ENCODE measurements at places on chromosomes 2 and 18.

DNA sequence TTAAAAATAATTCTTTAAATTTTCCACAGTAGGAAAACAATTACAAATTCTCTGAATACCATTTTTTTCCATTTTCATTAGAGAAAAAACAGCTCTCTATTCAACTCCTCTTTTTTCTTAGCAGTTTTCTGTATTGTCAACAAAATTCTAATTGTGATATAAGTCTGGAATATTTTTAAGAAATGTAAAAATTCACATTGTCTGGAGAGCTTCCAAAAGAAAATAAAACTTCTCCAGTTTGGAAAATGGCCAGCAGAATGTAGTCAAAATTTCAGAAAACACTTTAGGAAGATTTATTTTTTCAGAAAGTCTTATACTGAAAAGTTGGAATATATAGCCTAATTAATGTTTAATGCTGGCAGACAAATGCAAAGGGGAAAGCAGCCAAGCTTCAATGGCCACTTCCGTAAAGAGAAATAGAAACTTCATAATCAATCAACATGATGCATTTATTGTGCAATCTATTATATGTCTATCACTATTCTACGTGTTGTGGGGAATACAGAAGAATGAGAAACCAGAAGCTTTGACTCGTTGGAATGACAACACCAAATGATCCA, 733.2 kb upstream of the PKDCC start:
- no peak for DNase-seq

DNA sequence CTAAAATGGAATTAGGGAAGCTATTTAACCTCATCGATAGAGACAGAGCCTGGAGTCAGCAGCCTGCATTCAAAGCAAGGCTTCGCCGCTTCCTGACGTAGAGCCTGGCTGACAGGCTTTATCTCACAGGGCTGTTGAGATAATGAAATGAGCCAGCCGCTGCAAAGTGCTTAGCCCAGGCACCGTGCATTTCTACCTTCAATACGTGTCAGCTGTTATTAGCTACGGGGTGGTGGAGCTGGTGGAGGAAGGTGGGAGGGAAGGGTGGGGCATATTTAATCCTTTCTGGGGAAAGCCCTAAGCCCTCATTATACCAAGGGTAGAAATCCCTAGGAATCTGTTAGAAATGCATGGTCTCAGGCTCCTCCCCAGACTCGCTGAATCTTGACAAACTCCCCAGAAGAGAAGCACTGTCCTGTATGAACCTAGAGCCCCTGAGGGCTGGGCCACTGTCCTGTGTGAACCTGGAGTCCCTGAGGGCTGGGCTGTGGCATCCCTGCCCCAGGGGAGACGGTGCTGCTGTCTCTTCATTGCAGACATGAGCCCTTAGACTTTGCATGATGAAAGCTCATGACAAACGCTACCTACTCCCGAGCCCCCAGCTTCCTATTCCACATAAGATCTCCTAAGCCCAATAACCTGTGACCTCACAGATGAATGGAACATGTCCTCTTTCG, 72.4 kb downstream of the ALPK2 start:
- peak; percentile 76 for DNase-seq

DNA sequence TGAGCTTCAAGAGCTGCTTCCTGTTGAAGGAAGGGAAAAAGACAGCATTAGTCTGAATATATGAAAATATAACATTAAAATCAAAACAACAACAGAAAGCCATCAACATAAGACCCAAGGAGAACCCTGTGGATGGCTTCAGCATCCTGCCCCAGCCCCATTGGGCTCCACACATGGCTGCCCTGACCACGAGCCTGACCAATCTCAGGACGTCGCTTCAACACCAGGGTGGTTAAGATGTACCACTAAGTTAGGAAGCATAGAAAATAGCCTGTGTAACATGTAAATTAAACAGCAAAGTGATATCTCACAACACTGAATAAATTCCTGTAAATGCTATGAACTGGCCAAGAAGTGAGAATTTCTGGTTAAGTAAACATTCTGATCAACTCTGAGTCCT, 77.2 kb upstream of the CD226 start:
- DNase-seq, result no peak

DNA sequence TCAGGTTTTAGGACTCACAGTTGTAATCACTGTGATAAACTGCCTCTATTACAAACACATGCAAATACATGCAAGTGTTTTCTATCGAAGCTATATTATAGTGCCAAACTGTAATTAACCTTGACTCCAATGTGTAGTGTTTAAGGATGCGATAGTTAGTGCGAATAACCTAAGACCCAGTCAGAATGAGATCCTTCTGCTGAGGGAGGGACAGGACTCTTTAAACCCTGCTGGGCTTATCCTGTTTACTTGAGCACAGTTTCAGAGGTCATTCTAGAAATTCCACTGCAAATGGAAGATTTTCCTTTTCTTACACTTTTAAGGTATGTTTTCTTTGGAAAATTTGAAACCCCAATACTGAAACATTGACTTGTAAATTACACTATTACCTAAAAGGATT, 68.2 kb downstream of the CALCRL start:
- DNase-seq, result no peak

DNA sequence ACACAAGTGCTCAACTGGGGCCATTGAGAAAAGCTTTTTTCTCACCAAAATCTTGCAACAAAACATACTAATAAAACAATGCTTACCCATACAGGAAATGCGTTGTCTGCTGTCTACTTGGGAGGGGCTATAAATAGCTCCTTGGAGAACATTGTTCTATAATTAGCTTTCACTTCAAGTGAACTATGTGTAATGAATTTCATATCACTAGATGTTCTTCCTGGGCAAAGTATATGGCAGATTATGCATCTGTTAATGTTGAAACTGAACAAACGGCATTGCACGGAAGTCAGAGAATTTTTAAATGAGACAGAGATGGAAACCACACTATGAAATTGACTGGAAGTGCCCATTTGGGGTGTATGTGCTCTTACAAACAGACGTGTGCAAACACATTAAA, 6.4 kb upstream of the NPAS2 start:
- peak; percentile 13 for DNase-seq

DNA sequence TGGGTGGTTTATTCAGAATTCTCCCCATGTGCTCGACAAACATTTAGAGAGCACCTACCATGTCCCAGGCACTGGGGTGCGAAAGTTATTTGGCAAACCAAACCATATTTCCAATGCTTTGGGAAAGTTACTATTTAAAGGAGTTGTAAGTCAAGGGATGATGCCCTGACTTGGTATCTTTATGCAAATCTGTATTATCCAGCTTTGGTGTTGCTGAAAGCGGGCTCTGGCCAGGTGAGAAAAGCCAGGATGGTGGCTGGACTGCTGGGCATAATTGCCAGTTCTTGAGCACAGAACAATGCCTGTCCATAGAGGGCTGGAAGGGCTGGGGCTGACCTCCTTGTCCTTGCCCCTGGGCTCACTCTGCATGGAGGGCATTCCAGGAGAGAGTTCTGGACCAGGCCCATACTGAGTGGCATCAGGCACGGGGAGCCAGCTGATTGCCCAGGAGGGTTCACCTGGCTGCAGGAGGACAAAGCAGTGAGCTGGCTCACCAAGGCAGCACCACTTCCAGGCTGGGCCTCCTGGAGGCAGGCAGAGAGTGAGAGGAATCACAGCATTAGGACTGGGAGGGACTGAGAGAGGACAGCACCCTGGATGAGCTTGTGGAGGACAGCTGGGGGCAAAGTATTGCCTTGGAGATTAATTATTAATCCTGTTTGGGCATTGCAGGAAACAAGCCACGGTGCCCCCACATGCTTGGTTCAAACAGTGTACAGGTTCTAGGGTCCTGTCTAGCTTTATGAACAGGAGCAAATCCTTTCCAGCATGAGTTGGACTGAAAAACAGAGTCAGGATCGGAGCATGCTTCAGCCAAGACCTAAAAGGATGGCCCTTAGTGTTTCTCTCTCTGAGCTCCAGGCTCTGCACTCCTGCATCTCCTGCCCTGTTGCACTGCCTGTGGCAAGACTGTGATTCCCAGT, 7.1 kb downstream of the KHK start:
- no peak for DNase-seq

GRCh38 chr2:165440367-165440766, 29.1 kb upstream of the CSRNP3 start:
- peak; percentile 81 for DNase-seq

GRCh38 chr2:98568161-98568956, 40.0 kb downstream of the COA5 start:
- DNase-seq, result no peak

DNA sequence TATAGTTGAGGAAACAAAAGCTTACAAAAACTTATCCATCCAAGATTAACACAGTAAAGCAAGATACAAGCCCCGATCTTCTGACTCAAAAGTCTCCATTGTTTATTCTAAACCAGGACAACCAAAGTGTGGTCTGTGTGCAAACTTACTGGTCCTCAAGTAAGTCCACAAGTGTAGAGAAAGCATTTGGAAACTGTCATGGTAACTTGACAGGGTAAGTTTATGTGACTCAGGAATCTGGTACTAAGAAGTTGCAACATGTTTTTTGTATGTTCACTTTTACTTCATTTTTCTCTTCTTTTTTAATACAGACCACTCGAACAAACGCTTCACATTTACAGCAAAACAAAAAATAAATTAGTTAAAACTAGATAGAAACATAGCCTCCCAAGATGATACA, 9.4 kb downstream of the MBD2 start:
- peak; percentile 60 for DNase-seq

DNA sequence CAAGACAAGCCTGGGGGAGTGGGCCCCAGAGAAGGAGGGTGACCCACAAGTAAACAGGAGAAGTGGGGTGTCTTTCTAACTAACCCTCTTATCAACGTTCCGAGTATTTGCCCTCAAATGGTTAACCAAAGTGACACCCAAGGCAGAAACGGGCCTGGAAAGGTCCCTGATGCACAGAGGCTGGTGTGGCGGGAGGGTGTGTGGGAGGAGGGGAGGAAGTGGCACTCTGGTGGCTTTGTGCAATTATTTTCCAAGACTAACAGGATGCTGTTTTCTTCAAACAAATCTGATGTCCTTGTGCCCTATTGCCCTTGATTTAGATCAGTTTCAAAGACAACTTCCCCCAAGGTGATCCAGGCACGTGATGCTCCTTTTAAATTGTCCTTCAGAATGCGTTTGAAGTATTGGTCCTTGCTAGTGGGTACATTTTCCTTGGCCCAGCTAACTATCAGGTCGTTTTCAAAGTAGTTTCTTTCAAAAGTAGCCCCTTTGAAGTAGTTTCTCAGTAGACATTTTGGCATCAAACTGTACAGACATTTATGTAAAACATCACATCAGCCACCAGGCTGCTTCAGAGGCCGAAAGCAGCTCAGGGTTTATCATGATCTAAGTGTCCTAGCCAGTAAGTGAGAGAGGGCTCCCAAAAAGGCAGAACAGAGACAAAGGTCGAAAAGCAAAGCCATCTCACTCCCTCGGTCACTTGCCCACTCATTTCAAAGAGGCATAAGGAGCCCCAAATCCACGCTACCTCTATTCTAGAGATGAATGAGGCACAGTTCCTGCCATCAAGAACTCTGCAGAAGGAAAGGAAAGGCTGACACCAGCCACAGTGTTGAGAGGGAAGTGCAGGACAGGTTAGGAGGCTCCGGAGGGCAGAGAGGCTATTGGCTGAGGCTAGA, 371.1 kb upstream of the ID2 start:
- DNase-seq, result no peak

GRCh38 chr2:62895632-62896009, 155.0 kb upstream of the OTX1 start:
- DNase-seq, result no peak

- DNase-seq, result no peak
These were observed 613.1 kb downstream of the ZEB2 start for GRCh38 chr2:143906850-143907249.

DNA sequence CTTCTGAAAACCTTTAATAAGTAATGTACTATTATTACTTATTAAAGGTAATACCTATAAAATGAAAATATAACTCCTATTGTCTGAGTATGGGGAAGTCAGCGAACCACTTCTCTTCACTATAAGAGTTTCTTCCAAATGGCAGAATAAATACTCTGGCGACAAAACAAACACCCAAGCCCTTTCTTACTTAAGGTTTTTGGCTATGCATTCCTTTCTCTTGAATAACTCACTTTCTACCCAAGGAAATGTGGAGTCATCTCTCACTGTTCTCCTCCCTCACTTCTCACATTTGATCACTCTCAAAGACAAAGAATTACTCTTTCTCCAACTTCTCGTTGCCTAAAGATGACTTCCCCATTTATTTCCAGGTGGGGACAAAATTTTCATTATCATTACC, 816.8 kb upstream of the CRIM1 start:
- DNase-seq, result no peak

DNA sequence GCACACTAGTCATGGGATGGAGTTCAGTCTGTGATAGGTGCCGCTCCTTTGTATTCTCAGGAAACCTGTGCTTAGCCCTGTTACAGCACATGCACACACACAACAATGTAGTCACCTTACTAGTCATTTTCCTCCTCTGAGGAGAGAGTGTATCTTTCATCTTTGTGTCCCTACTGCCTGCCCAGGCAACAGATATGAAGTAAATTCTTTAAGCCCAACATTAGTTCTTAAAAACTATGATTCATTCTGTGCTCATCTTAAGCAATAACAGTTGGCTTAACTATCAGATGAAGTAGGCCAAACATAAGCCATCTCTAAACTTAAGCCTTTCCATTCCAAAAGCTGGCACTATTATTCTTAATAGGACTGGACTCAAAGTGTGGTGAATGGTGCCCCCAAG, 186.5 kb downstream of the LNPK start:
- DNase-seq, result no peak

DNA sequence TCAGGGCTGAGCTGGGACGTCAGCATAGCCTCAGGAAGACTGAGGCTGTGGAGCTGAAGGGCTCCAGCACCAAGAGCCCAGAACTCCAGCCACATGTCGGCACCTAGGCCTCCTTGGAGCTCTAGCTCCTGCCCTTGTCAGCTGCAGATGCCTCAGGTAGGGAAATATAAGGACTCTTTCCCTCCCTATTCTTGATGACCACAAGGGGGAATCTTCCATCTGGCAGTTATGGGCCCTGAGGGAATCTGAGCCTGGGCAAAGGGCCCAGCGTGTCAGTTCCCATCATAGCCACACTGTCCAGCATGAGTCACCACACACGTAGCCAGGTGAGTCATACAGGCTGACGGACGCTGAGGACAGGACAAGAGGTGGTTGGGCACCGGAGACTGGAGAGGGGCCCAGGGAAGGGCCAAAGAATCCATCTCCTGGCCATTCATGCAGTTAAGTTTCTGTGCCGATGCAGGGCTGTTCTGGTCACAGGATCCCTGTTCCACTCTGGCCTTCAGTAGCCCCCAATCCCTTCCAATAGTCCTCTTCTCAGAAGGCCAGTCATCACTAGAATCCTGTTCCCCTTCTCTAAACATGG, 1.8 kb downstream of the MPV17 start:
- DNase-seq, result peak; percentile 97

DNA sequence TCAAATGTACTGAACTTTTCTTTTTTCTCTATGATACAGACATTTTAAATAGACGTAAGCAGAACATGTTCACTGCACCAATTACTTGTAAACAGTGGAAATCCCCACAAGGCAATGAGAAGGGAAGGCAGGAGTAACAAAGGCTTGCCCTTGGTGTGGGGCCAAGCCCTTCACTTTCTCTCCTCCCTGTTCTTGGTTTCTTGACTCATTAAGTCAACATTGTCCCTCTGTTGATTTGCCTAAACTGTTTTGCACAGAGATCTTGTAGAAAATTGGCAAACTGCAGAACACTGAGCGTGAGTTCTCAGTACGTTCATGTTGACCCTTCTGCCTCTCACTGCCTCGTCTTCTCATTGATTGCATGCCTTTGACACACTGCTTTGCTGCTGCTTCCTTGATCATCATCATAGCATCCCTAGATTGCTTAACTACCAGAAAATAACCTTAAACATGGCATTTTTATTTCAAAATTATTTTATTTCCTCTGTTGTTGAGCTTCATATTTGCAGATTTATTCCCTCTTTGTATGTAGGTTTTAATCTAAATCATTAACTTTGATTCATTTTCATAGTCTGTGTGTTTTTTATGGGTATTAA, 257.7 kb downstream of the PTGR3 start:
- DNase-seq, result no peak
